HS-27A (cell line): ENCODE measurements at places on chromosomes 16 and 17.

DNA sequence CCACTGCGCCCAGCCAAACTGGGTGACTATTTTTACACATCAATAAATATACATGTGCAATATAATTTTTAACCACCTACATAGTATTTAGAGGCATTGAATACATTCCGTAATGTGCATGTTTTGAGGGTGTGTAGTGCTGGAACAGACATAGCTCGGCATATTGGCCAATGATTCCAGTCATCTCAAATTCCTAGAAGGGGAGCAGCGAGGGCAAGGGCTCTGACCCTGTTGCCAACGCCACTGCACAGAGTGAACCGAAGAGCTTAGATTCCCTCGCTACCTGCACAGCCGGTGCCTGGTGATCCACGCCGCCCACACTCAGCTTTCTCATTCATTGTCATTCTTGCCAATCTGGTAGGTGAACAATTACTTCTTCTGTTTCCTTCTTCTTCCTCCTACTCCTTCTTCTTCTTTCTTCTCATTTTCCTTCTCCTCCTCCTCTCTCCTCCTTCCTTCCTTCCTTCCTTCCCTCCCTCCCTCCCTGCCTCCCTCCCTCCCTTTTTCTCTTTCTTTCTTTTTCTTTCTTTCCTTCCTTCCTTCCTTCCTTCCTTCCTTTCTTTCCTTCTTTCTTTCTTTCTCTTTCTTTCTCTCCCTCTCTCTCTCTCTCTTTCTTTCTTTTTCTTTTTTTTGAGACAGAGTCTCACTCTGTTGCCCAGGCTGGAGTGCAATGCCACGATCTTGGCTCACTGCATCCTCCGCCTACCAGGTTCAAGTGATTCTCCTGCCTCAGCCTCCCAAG, 26.3 kb upstream of the ATP2A3 start:
- no peak for DNase-seq

DNA sequence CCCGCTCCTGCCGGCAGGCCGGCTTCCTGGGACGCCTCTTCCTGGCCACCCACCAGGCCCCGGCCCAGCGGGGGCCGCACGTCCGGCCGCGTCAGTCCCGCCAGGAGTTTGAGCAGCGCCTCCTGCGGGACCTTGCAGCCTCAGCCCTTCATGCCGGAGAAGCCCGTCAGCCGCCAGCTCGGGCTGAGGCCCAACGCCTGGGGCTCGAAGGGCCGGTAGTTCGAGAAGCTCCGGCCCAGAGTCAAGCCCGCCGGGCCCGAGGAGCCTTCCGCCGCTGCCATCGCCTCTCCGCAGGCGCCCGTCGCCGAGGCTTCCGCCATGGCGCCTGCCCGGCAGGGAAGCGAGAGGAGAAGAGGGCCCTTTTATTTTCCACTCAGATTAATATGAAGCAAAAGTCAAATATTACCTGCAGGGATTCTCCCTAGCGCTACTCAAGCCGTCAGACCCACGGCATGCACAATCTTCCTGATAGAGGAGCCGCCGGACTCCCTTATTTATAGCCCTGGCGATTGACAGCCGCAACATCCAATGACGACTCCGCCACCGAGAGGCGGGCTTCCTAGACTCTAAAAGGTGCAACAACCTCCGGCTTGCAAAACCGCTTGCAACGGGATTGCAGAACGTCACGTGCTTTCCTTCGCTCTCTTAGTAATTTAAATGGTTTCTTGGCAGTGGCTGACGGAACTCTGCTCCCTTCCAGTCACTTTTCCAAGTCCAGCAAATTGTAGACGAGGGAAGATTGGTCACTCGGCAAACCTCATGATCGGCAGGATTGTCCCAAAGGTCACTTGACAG, at the start of gene SEPHS2:
Gene SEPHS2, minus strand, starts transcription at position 467 of the 795 bp plus-strand sequence. Its CDS starts 147 bp downstream, at position 320.
- DNase-seq: peak; percentile 86

- no peak for DNase-seq
Observed at GRCh38 chr17:28885951-28886350, 11.6 kb downstream of the FLOT2 start.

DNA sequence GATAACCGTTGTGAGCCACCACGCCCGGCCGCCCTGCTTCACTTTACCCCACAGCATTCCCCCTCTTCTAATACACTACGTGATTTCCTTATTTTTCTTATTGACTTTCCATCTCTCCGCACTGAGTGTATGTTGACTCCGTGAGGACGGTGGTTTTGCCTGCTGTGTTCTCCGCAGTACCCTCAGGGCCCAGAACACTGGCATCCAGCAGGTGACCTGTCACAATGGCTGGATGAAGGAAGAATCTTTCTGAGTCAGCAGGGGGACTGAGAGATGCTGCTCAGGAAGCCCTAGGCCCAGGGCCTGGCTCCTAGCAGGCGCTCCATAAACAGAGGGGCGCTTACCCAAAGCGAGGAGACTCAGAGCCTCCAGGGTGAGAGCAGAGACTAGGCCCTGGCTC, 79.5 kb downstream of the RTN4RL1 start:
- DNase-seq: no peak

DNA sequence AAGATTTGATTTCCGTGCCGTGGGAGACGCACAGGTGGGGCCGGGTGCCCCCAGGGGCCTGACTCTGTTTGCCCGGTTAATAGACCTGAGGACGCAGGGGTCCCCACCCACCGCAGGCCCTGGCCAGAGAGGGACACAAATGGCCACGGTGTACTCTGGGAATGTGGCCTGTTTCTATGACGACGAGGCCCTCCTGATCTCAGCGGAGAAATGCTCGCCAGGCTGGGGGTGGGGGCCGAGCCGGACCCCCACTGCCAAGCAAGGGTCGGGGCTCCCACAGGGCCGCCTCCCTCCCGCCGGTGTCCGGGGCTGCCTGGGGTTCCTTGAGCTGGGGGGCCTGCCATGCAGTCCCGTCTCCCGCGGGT, 24.5 kb upstream of the C1QTNF8 start:
- DNase-seq: no peak

DNA sequence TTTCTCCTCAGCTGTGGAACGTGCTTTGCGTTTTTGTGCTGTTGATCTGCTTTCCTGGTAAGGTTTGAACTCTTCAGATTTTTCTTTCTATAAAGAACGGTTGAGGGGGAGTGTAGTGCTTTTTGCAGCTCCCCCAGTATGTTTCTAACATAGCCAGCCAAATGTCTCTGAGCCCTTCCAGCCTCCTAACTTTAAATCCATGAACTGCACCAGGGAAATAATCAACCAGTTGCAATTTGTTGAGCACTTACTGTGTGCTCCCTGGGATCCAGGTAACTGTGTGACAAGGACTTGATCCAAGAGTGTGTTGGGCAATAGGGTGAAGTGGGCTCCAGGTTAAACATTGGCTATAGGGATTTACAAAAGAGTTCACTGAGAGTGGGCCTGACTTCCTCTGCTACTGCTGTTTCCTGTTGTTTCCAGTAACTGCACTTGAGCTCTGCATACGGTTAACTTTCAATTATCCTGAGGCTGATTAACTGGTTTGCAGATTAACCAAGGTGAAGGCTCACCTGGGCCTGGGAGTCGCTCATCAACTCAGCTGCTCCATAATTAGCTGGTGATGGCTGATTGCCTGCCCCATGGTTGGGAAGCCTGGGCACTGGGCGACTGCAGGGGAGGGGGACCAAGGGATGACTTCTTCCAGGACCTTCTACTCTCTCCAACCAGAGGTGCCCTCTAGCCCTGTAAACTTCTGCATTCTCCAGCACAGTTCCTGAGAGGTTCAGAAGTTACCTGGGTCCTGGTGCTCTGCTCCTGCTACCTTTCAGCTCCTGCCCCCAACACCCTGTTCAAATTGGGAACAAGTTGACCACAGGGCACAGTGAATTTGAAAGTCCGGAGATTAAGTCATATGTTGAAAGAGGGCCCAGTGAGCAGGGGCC, 19.5 kb downstream of the HLF start:
- no peak for DNase-seq

DNA sequence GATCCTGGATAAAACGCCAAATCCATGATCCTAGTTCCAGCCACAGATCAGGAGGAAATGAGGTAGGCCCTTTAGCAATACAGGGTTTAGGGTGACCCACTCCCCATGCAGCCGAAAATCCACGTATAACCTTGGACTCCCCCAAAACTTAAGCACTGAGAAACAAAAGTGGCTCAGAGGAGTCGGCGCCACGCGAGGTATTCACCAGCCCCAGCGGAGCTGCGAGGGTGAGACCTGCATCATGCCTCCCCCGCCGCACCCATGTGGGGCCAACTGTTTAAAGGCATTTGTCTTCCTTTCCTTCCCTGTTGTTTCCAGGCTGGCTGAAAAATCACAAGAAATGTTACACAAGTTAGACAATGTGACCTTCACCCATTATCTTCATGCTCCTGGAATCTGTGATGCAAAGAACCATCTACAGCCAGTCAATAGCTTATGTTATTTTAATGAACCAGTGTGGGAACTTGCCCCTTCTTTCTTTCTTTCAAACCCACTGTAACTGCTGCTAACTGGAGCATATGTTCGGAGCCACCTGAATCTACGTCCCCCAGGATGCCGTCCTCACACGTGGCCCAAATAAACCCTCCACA, 98.2 kb upstream of the METRNL start:
- no peak for DNase-seq

DNA sequence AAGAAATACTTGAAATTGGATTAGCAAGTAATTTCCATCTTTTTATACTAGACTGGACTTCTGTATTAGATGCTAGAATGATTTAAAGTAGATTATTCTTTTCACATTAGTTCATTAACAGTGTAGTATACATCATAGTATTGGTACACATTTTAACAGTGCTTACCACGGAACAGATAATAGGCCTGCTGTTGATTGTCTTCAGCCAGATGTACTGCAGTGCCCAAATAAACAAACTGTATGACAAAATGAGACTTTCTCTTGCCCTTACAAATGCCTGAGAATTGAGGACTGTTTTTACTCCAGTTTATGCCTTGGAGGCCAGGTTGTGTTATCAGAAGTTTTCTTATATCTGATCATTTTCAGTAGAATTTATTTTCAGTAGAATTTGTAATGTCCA, 631 bp downstream of the EVI2A start:
- DNase-seq: no peak

GRCh38 chr17:7587420-7588151, 2.3 kb downstream of the SOX15 start:
- no peak for DNase-seq

DNA sequence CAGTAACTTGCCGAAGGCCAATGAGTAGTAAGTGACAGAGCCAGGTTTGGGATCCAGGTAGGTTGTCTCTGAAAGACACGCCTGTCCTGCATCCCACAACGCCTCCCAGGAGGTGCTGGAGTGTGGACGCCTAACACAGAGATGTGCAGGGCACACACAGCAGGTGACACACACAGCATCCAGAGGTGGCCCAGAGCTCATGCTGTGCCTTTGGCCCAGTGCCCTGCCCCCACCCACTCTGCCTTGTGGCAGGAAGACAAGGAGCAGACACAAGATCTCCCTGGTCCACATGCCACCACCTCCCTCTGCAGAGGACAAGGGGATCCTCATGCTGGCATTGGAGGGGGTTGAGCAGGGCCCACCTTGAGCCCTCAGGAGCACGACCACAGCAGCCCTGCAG, 14.7 kb upstream of the STH start:
- no peak for DNase-seq

GRCh38 chr17:1298606-1299005, 19.1 kb downstream of the TRARG1 start:
- no peak for DNase-seq

DNA sequence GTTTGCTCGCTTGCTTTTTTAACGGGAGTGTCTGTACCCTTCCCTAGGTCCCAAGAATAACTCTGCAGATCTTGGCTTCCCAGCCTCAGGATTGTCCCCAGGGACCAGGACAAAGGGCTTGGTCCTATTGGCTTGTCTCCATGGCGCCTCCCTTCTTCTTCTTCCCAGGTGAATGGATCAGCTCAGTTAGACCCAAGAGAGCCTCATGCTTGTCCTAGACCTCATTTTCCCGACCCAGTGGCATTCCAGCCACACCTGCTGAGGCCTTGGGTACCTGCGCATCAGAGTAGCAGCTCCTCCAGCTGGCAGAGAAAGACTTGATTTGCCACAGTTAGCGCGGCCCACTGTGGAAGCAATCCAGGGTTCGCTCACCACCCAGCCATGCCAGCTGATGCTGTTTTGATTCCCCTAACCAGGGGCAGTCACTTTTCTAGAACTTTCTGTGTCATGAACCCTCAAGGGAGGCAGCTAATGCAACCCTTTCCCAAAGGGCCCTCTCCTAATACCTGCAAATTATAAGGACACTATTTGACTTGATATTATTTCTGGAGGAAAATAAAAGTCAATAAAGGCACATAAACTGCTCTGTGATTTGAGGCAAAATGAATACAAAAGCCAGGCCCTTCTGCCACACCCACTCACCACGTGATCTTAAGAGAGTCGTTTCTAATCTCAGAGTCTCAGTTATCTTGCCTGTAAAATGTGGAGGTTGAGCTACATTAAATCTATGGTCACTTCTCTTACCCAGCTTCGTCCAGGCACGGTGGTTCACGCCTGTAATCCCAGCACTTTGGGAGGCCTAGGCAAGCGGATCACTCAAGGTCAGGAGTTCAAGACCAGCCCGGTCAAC, 13.9 kb downstream of the GPR142 start:
- no peak for DNase-seq

- DNase-seq: no peak
Observed at GRCh38 chr17:37713028-37713431, 31.8 kb downstream of the HNF1B start.

GRCh38 chr16:31138621-31139578, 3.4 kb upstream of the PRSS8 start:
- DNase-seq: peak; percentile 75

- DNase-seq: no peak
Observed at GRCh38 chr17:55561316-55561972, 50.2 kb upstream of the SMIM36 start.

DNA sequence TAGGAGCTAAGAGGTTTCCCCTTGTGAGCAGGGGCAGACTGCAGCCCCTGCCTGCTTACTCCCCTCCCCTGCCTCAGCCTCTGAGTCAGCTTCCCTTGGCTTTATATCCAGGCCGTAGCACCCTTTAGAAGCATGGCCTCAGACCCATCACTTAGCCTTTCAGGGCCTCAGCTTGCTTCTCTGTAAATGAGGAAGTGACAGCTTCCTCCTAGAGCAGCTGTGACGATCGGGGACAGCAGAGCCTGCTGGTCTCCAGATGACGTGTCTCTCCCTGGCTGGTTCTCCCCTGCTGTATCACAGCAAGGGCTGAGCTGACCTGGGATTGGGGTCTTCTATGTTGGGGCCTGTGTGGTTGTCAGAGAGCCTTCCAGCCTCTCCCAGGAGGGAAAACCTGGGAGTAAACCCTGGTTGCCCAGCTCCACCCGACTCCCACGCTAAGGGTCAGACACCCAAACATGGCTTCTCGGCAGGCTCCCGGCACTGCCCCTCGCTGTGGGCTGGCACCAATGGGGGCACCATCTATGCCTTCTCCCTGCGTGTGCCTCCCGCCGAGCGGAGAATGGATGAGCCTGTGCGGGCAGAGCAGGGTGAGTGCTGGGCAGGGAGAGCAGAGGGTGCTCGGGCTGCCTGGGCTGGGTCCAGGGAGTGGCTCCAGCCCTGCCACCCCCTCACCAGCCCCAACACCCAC, 16.3 kb upstream of the MYO15B start:
- DNase-seq: no peak

DNA sequence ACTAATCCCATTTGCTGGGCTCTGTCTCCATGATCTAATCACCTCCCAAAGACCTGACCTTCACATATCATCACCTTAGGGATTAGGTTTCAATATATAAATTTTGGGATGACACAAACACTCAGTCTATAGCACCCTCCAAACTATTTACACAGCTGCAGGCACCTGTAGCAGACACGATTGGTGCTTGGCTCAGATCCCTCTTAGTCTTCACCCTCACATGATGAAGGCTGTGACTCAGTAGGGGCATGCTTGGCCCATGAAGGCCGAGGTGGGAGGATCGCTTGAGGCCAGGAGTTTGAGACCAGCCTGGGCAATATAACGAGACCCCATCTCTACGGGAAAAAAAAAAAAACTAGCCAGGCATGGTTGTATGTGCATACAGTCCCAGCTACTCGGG, 73.5 kb downstream of the HS3ST2 start:
- DNase-seq: no peak
